Large intestine (tissue), 12 donors: ENCODE measurements at places on chromosomes 16 and 17.
A peak's percentile ranks its signal among the peaks of the same experiment; 100 is the strongest.

DNA sequence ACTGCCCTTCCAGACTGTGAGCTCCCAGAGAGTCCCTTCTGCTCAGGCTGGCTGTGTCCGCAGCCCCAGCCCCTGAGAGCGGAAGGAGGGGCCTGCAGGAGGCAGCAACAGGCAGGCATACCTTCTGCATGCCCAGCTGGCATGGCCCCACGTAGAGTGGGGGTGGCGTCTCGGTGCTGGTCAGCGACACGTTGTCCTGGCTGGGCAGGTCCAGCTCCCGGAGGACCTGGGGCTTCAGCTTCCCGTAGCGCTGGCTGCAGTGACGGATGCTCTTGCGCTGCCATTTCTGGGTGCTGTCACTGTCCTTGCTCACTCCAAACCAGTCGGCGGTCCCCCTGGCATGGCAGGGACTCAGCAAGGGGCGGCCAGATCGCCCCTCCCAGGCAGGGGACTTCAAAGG, 9.0 kb downstream of the RHBDF1 start:
- no peaks in the 10 kb centered on the region for H3K4me1 ChIP-seq
- no peak overlapping the region for H3K27ac ChIP-seq
- H3K4me3 ChIP-seq, result no peak overlapping the region
- DNase-seq, result no peak
- peaks cover 48% of the 10 kb centered on the region for H3K36me3 ChIP-seq

GRCh38 chr16:11280616-11281522, at the start of gene PRM1:
Gene PRM1, minus strand, starts transcription at chr16:11281330. Its CDS starts 92 bp downstream, at chr16:11281238.
- no peak for DNase-seq
- no peaks in the 10 kb centered on the region for H3K27me3 ChIP-seq
- H3K4me3 ChIP-seq, result no peak within 1 kb of the TSS

- no peaks in the 10 kb centered on the region for H3K27me3 ChIP-seq
- peaks cover 61% of the 10 kb centered on the region for H3K36me3 ChIP-seq
- H3K4me1 ChIP-seq, result no peaks in the 10 kb centered on the region
- no peak for DNase-seq
These were observed 53.5 kb downstream of the KLHDC4 start for GRCh38 chr16:87712184-87712762.

- no peaks in the 10 kb centered on the region for H3K4me1 ChIP-seq
- no peaks in the 10 kb centered on the region for H3K36me3 ChIP-seq
- H3K27me3 ChIP-seq, result no peaks in the 10 kb centered on the region
- no peak overlapping the region for H3K27ac ChIP-seq
These were observed 13.4 kb downstream of the ADGRG5 start for GRCh38 chr16:57555831-57556230.

DNA sequence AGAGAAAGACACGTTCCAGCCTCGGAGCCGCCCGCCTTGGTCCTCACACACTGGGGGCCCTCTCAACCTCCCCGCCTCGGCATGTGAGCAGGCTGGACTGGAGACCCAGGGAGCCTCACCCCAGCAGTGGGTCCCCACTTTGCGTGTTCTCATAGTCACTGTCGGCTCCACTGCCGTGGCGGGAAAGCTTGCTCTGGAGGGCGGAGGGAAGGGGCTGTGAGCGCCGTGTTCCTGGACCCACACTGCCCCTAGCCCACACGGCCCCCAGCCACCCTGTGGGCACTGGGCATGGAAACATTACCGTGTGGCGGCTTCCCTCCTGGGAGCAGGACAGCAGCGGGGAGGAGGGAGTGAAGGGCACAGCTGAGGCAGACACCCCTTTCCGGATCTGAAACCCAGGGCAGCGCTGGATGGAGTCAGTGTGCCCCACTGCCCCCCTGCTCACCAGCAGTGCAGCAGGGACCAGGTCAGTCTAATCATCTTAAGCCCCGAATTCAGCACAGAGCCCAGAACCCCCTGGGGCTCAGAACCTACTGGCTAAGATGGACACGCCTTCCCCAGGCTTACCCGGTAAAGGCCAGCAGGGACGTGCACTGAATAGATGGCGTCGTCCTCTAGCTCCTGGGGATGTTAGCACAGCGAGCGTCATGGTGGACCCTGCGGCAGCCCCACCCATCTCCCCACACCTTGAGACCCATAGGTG, 7.2 kb downstream of the TP53I13 start:
- H3K27ac ChIP-seq, result peak overlapping the region; percentile 91
- H3K36me3 ChIP-seq, result peaks cover 85% of the 10 kb centered on the region
- no peak overlapping the region for H3K4me3 ChIP-seq
- DNase-seq, result no peak
- H3K27me3 ChIP-seq, result no peaks in the 10 kb centered on the region

DNA sequence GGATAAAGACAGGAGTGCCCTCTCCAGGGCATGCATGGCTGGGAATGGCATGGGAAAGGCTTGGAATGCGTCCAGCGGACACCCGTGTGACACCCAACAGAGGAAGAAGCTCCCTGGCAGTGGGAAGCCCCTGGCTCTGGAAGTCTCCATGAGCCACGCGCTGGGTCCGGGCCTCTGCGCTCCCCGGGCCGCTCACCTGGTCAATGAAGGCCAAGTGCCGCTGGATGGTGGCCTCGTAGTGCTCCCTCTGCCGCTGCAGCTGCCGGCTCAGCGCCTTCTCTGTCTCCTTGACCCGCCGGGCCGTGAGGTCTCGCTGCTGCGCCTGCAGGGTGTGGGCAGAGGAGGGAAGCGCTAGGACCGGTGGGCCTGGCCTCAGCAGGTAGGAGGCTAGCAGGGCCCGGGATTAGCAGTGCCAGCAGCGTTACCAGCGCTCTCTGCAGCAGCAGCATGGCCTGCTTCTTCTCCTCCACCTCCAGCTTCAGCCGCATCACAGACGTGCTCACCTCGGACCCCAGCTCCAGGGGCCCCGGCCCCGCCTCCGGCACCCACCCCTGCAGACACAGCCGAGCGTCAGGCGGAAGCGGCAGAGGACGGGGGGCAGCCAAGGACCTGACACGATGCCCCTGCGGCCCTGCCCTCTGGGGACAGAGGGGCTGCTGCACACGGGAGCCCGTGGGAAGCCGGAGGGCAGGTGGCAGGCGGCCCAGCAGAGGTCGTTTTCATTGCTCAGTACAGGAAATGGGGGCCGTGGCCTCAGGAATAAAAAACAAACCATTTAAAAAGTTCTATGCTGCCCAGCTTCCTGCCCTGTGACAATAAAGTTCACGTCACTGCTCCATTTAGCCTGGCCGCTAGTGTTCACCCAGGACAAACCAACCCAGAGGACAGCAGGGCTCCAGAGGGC, 26.0 kb downstream of the CEP131 start:
- peaks cover 10% of the 10 kb centered on the region for H3K36me3 ChIP-seq
- H3K4me1 ChIP-seq, result peaks cover 5% of the 10 kb centered on the region
- H3K27me3 ChIP-seq, result no peaks in the 10 kb centered on the region
- no peak overlapping the region for H3K4me3 ChIP-seq

- H3K36me3 ChIP-seq, result peaks cover 10% of the 10 kb centered on the region
- no peaks in the 10 kb centered on the region for H3K27me3 ChIP-seq
- peak overlapping the region; percentile 47 for H3K4me3 ChIP-seq
- peak overlapping the region; percentile 89 for H3K27ac ChIP-seq
These were observed 310.6 kb downstream of the SEC14L1 start for GRCh38 chr17:77451245-77451893.

DNA sequence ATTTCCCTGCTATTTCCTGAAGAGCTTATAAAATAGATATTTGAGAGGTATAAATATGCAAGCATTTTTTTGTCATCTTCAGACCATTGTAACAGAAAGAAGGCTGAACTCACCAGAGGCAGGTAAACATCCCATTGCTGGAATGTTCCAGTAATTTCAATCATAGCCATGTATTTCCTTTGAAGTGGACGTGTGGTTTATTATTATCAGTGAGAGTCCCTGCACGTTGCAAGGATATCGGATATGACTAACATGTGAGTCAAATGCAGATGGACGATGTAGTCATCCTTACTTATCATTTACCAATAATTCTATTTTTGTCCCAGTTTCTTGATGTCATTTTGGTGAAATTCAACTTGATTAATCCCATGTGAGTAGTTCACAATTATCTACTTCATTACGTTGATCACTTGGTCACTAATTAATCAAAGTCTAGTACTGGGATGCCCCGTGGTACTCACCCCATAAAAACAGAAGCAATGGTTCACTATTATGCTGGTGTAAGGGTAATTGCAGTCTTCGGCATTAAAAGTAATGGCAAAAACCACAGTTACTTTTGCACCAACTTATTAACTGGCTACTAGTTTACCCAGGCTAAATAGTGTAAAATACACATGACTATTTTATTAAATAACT, 89.5 kb downstream of the VAT1L start:
- no peaks in the 10 kb centered on the region for H3K36me3 ChIP-seq
- no peaks in the 10 kb centered on the region for H3K27me3 ChIP-seq
- no peak for DNase-seq
